ENCODE measurements at places on chromosomes 6 and 20. TPM values are rescaled to one million over a fixed set of nuclear protein-coding genes. Genes with fewer than 3 reads are reported as not detected.

GRCh38 chr6:89727501-89727900 lies 89.0 kb upstream of the LYRM2 start:
- DNase-seq = no peak
- no peak overlapping the region for H3K27ac ChIP-seq
- H3K4me1 ChIP-seq = no peaks in the 10 kb centered on the region
- no peaks in the 10 kb centered on the region for H3K27me3 ChIP-seq
- H3K36me3 ChIP-seq = peaks cover 18% of the 10 kb centered on the region

DNA sequence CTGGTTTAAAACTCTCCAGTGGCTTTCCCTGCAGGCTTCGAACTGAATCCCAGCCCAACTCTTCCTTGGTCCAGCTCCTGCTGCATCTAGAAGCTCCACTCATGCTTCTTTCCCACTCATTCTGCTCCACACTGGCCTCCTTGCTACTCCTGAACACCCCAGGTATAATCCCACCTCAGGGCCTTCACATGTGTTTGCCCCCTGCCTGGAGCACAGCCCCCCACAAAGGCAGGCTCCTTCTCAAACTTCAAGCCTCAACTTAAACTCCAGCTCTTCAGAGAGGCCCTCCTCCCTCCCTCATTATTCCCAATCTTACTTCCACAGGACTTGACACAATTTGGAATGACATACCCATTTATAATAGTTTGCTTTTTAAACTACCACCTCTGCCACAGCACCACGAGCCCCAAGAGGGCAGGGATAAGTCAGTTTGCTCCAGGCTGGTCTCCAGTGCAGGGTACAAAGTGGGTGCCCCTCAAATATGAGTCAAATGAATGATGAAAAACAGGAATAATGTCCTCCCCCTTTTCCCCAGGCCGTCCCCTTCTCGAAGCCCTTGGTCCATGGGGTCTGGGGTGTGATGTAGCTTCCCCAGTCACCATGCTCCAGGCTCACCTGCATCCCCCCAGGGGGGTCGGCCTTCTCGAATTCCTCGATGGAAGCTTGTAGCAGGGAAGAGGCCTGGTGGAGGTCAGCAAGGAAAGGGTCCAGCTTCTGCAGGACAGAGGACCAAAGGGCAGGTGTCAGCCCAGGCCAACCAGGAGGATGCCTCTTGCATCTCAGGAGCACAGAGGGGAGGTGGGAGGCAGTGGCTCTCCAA lies 37.4 kb downstream of the KIAA1755 start:
- no peak overlapping the region for H3K27ac ChIP-seq
- no peak for DNase-seq
- peaks cover 8% of the 10 kb centered on the region for H3K27me3 ChIP-seq
- H3K4me1 ChIP-seq = peaks cover 7% of the 10 kb centered on the region
- H3K4me3 ChIP-seq = no peak overlapping the region

DNA sequence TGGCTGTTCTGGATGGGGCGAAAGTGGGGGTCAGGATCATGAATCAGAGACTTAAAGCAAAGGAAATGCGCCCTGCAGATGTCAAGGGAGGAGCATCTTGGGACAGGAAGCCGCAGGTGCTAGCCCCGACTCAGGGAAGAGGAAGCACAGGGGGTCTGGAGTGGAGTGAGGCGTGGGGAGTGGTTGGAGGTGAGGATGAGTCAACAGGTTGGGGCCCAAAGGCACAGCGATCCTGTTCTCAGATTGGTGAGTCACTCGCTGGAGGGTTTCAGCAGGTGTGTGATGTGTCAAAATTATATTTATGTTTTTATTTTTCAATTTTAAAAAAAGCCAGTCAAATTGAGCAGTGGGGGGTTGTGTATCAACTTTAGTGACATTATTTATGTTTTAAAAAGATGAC lies 19.0 kb downstream of the PACSIN1 start:
- no peaks in the 10 kb centered on the region for H3K36me3 ChIP-seq
- no peak overlapping the region for H3K4me3 ChIP-seq
- DNase-seq = peak; percentile 81
- H3K27ac ChIP-seq = peak overlapping the region; percentile 24
- H3K4me1 ChIP-seq = peaks cover 20% of the 10 kb centered on the region

DNA sequence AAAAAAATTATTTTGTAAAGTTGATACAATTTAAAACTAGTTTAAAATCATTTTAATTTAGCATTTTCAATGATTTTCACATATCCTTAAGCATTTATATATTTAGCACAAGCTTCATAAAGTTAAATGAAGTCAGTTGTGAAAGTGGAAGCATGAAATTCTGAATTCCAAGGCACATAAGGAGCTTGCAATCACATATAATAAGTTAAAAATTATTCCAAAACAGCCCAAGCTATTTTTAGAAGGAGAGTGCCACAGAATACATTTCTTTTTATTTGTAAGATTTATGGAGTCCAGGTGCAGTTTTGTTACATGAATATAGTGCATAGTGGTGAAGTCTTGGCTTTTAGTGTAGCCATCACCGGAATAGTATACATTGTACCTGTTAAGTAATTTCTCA lies 3.2 kb upstream of the LGSN start:
- no peaks in the 10 kb centered on the region for H3K4me1 ChIP-seq
- H3K27me3 ChIP-seq = no peaks in the 10 kb centered on the region
- H3K36me3 ChIP-seq = no peaks in the 10 kb centered on the region
- no peak overlapping the region for H3K27ac ChIP-seq
- no peak for DNase-seq
- no peak overlapping the region for H3K4me3 ChIP-seq

PAQR8 gene
- polyA plus RNA-seq = 0.80 TPM

DNA sequence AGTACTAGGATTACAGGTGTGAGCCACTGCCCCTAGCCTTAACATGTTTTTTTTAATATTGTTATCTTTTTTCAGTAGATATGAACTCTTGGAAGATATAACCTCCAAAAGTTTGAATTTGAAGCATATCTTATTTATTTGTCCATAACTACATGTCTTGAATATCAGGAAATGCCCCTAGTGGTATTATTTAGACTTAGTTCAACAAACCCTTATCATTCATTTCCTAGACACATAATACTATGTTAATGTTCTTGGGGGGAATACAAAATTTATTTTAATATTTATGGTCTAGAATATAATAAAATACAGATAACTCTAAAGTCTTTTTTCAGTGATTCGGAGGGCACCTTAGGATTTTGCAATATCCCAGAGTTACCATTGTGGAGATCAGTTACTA lies 160.7 kb downstream of the HACE1 start:
- no peaks in the 10 kb centered on the region for H3K4me1 ChIP-seq
- no peak for DNase-seq
- H3K27ac ChIP-seq = no peak overlapping the region
- H3K4me3 ChIP-seq = no peak overlapping the region
- no peaks in the 10 kb centered on the region for H3K36me3 ChIP-seq

DNA sequence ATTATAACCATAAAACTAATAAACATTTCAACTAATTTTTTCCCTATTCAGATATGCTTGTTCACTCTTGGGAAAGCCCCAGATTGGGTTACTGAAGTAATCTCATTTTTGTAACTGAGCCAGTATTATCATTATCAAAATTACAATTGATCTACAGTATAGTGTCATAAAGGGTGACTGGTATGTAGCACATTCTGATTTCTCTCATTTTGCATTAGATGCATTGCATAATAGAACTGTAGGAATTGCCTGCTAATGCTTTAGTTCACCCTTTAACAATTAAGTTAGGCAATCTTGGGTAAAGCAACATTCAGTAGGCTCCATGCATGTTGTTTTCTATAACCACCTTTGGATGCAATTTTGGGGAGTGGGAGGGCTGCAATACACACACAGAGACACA lies 150.8 kb upstream of the FLRT3 start:
- H3K4me1 ChIP-seq = no peaks in the 10 kb centered on the region
- H3K36me3 ChIP-seq = no peaks in the 10 kb centered on the region
- no peak for DNase-seq
- H3K27me3 ChIP-seq = no peaks in the 10 kb centered on the region

CALHM6 gene
- 0.59 TPM for polyA plus RNA-seq

DNA sequence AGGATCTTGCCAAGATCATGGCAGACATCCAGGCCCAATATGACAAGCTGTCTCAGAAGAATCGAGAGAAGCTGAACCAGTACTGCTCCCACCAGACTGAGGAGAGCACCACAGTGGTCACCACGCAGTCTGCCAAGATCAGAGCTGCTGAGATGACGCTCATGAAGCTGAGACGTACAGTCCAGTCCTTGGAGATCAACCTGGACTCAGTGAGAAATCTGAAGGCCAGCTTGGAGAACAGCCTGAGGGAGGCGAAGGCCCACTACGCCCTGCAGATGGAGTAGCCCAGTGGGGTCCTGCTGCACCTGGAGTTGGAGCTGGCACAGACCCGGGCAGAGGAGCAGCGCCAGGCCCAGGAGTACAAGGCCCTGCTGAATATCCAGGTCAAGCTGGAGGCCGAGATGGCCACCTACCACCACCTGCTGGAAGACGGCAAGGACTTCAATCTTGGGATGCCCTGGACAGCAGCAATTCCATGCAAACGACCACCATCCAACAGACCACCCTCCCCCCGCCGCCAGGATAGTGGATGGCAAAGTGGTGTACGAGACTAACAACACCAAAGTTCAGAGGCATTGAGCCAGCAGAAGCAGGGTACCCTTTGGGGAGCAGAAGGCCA lies 44.7 kb upstream of the GRM4 start:
- no peaks in the 10 kb centered on the region for H3K27me3 ChIP-seq
- no peaks in the 10 kb centered on the region for H3K4me1 ChIP-seq
- no peaks in the 10 kb centered on the region for H3K36me3 ChIP-seq

DNA sequence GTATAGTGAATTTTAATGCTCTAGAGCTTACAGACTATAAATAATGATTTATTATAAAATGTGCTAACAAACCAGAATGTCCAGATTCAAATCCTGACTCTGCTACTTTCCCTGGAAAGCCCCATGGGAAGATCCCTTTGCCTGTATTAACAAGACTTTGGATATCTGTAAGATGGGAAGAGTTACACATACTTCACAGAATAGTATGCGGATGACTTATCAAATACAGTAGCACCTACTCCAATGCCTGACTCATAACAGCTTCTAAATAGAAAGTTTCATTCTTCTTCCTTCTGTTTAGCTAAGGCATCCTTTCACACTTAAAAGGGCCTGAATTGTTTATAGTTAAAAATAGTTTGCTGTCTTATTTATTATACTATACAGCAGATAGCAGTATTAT lies 166.3 kb downstream of the KCNQ5 start:
- peak; percentile 73 for DNase-seq
- no peaks in the 10 kb centered on the region for H3K27me3 ChIP-seq
- H3K27ac ChIP-seq = peak overlapping the region; percentile 98
- peak overlapping the region; percentile 39 for H3K4me3 ChIP-seq

DNA sequence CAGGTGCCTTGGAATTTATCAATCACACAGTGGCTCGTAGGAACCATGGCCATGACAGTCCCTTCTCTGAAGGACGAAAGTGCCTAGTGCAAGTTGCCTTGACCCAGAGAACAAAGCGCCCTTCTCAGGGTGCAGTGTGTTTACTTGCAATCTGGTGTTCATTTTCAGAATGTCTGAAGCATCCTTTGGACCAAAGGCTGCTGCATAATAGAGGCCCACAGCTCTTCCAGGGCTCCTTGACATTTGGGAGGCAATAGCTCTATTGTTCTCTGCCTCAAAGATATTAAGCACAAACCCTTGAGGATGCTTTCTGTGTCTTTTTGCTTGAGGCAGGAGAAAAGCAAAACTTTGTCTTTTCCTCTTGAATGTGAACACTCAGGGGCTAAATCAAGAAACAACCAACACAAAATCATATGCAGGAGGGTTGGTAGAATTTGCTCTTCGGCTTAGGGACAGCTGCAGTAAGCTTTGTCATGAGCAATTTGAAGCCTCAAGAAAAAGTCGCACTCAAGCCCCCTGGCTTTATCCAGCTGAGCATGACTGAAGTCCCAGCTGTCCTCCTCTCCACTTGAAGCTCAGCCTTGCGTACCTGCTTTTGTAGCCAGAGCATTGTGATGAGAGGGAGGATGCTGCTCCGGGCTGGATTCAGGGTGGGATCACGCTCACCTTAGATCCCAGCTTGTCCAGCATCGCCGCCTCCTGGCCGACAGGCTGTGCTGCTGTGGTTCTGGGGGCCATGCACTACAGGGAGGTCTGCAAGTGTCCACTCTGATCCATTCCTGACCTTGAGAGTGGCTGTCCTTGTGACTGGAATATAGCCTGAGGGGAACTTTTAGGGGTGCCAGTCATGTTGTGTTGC lies 495.4 kb downstream of the CDH26 start:
- no peaks in the 10 kb centered on the region for H3K4me1 ChIP-seq
- no peaks in the 10 kb centered on the region for H3K27me3 ChIP-seq
